ENCODE measurements at places on chromosomes 13 and 19. TPM values are rescaled to one million over a fixed set of nuclear protein-coding genes. Genes with fewer than 3 reads are reported as not detected.

- no peak for DNase-seq
Measured at GRCh38 chr13:52141299-52141698, 12.4 kb upstream of the NEK5 start.

CEACAM7 gene
- total RNA-seq: not detected

SACS gene
- total RNA-seq: 30.8 TPM

GRCh38 chr19:44905437-44906160 lies at the start of gene APOE:
TSS of gene APOE (plus strand) at chr19:44905796. CDS start at chr19:44906625, 829 bp downstream.
- no peak for DNase-seq

EDDM13 gene
- 1.1 TPM for total RNA-seq

- no peak for DNase-seq
Measured at GRCh38 chr13:41259875-41260501, 3.4 kb downstream of the MTRF1 start.

GRCh38 chr19:7970716-7971448 lies 27.4 kb upstream of the TIMM44 start:
- DNase-seq: peak; percentile 55

GRCh38 chr13:23074075-23074828 lies 106.5 kb upstream of the SGCG start:
- no peak for DNase-seq
